Cardiac fibroblast (primary cell): ENCODE measurements at places on chromosomes 1 and 21.

GRCh38 chr1:93014168-93014567, 52.9 kb upstream of the DIPK1A start:
- DNase-seq = no peak

GRCh38 chr1:95583661-95584210, 349.7 kb downstream of the RWDD3 start:
- DNase-seq = no peak

DNA sequence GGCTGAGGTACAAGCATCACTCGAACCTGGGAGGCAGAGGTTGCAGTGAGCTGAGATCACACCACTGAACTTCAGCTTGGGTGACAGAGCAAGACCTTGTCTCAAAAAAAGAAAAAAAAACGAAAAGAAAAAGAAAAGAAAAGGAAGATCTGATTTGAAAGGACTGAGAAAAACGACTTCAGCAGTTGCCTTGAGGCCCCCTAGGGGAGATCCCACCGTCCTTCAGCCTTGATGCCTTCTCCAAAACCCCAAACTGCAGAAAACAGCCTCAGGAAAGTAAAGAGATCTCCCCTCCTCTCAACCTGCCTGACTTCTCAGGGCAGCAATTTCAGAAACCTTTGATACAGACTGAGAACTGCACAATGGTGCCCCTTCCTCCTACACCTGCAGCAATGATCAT, 50.9 kb upstream of the BCAR3 start:
- no peak for DNase-seq

DNA sequence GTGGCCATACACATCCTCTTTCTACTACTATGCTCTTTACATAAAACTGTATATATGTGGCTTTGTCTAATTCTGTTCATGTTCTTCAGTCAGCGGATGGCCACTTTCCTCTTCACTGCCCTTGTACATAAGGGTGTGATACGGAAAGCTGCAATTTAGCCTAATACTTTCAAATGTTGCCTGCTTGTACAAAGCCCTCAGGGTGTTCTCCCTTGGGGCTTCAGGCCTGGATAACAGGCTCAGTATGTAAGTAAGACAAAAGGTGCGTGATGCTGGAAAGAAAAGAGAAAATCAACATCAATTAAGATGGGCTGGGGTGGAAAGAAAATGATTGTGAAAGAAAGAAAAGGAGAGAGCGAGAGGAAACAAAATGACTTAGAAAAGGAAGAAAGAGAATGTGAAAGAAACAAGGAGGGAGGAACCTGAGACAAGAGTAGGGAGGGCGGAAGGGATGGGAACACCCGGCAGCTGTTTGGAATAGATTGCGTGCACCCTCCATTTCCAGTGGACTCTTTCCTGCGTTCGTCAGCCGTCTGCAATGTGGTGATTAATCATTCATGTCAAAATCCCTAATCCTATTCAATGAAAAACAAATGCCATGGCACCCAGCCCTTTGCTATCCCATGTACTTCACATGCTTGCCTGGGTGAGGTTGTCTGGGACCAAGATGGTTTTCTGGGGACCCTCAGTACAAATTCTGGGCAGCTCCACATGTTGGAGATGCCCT, 553.6 kb downstream of the NUF2 start:
- DNase-seq = peak; percentile 95

DNA sequence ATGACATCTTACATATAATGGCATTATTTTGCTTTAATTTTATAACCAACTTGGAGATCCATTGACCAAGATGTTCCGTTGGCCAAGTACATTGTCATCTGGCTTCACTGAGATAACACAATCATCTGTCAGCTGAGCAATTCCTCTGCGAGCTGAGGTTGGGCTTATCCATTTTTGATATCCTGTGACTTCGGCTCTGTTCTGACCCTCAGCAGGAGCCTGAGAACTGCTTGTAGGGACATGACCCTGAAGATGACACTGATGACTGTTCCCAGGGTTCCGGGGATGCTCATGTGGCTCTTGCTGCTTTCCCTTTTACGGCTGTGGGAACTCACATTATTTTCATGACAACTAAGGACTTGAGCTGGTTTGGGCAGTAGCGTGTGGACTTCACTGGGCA, 51.2 kb downstream of the TLR5 start:
- no peak for DNase-seq

GRCh38 chr1:41656068-41656467, 171.6 kb upstream of the EDN2 start:
- no peak for DNase-seq

- DNase-seq = no peak
Observed at GRCh38 chr1:26894263-26894662, 4.2 kb upstream of the GPN2 start.

DNA sequence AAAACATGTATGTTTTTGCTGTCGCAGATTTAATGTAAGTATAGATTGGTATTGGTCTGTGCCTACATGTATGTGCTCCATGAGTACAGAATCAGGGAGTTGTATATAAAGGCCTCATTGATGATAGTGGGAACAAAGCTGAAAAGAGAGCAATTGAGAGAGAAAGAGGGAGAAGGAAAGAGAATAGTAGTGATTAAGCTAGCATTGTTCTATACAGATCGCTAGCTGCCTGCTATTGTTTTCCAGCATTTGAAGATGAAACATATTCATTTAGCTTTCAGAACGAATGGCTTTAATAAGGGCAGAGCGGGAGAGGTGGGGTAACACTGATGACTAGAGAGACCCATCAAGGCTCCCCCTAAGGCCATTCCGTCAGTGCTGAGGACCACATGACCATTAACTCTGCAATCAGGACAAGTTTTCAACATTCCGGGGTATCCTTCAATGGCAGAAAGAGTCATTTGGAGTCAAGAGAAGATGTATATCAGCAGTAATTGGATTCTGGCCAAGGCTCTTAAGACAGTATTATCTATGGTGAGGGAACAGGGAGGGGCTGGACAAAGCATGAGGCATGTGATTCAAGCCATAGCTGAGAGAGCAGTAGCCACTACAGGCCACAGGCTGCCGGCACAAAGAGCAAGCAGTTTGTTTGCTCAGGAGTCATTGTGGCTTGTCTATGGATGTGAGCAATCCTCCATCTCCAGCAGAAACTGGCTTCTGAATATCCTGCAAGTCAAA, 176.5 kb downstream of the PBX1 start:
- peak; percentile 61 for DNase-seq

DNA sequence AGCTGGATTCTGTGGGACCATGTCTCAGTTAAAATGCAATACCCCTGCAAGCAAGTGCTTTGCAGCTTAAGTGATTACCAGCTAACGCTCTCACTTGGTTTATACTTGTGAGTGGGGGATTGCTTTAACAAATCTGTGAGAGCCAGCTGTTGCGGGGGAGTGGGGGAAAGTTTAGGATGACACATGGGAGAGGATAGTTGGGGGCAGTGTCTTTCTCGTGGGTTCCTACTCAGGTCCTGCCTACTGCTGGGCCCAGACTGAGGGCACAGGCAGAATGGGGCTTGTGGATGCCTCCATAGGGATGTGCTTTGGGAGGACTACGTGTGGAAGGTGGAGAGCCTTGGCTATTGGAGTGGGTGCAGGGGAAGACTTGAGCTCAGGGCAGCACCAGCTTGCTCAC, 60.1 kb downstream of the ELK4 start:
- DNase-seq = no peak

- DNase-seq = no peak
Observed at GRCh38 chr1:185350027-185350442, 33.0 kb upstream of the IVNS1ABP start.

DNA sequence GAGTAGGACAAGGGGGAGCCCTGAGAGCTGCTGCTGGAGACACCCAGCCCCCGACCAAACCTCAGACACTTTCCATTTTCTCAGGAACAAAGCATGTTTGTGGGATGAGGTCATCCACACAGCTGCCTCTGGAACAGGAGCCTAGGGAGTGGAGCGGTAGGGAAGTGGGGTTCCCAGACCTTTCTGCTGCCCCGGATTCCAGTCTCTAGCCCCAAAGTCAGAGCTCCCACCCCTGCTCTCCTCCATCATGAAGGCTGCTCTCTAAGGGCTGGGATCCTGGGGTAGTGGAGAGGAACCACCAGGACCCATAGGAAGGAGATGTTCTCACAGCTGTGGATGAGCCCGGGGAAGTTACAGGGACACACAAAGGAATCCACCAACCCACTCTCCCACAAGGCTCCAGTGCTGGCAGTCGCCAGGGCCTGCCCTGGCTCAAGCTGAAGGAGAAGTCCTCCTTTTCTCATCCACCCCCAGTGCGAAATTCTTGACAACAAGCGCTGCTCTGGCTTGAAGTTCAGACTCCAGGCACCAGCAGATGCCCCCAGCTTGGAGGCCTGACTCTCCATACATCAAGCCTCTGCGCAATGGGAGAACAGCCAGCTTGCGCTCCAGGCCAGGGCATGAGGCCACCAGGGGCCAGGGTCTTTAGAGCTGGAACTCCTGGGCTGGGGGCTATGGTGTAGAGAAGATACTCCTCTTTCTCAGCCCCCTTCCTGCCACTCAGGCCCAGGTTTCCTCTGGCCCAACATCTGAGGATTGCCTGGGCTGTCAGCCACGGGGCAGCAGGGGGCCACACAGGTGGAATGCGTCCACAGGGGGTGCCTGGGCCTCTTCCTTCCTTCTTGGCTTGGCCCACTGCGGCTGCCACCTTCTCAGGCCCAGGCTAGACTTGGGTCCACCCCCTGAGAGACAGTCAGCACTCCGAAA, 4.5 kb downstream of the FHL3 start:
- peak; percentile 90 for DNase-seq
